CD4-positive, CD25-positive, alpha-beta regulatory T cell (primary cell): ENCODE measurements at places on chromosomes 5 and 9. TPM values are rescaled to one million over a fixed set of nuclear protein-coding genes. Genes with fewer than 3 reads are reported as not detected.

Gene BARX1
- polyA plus RNA-seq = not detected

Gene S1PR3
- 0.08 TPM for polyA plus RNA-seq

Gene CHSY3
- 0.14 TPM for polyA plus RNA-seq

Gene DPYSL3
- not detected for polyA plus RNA-seq

Gene ZNF367
- 1.6 TPM for polyA plus RNA-seq

Gene FAM163B
- not detected for polyA plus RNA-seq

Gene PIP5KL1
- polyA plus RNA-seq = 1.1 TPM

Gene PDZD2
- 0.20 TPM for polyA plus RNA-seq

Gene RGS7BP
- polyA plus RNA-seq = not detected

Gene CBY3
- not detected for polyA plus RNA-seq

Gene FST
- polyA plus RNA-seq = not detected
